ENCODE measurements at places on chromosomes 1 and 21. TPM values are rescaled to one million over a fixed set of nuclear protein-coding genes. Genes with fewer than 3 reads are reported as not detected.

DNA sequence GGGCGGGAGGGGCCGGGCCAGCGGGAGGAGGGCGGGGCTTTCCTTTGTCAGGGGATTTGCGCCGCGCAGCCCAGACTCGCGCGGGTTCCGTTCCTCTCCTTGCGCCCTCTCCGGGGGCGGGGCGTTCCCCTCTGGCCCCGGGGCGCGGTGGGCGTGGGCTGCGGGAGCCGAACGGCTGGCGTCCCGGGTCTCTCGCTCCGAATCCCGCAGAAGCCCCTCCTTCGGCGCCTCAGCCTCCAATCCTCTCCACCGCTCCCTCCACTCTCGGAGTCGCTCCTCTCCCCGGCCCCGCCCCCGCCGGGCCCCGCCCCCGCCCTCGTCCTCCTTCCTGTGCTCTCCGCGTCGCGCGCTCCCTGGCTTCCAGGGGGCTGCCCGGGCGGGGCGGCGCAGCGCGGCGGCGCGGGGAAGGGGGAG is 82.8 kb upstream of the BMP8A start:
- peak; percentile 98 for DNase-seq
- H3K36me3 ChIP-seq = no peaks in the 10 kb centered on the region
- H3K27ac ChIP-seq = peak overlapping the region; percentile 91
- no peaks in the 10 kb centered on the region for H3K27me3 ChIP-seq

The GUCA2B gene
- total RNA-seq = not detected

DNA sequence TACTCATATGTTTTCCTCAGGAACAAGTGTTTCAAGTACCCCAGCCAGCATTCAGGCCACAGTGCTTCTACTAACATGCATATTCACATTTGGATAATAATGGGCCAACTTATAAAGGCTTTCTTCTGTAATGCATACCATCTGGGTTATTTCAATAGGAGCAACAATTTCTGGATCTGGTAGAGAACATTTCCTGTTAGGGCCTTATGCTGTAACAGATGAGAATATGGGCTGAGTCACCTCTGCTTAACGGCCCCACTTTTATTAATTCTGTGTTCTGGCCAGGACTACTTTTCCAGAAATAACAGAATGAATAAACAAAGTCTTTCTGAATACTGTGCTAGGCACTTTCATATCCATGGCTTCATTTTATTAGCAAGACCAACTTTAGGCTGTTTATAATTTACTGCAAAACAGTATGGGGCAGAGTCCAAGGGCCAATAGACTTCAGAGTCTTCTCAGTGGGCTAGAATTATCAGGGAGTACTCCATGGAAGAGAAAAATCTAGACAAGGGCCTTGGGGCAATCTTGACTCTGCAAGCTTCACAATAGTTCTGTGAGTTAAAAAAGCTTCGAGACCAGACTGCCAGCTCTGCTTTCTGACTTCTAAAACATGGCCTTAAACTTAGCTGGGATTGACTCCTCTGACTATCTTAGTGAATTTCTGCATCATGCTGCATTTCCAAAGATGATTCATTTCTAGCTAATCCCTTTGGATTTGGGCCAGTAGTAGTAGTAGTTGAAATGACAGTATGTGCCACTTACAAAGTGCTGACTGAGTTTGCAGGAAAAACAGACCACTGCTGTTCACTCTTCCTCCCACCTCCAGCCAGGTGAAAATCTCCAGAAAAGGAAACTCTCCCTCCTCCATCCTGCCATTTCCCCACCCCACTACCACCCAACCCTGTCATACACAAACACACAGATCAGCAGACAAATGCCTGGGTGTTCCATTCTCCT is 8.2 kb upstream of the SSX2IP start:
- no peaks in the 10 kb centered on the region for H3K36me3 ChIP-seq
- H3K27me3 ChIP-seq = no peaks in the 10 kb centered on the region
- H3K4me3 ChIP-seq = no peak overlapping the region
- DNase-seq = no peak
- peaks cover 12% of the 10 kb centered on the region for H3K4me1 ChIP-seq

DNA sequence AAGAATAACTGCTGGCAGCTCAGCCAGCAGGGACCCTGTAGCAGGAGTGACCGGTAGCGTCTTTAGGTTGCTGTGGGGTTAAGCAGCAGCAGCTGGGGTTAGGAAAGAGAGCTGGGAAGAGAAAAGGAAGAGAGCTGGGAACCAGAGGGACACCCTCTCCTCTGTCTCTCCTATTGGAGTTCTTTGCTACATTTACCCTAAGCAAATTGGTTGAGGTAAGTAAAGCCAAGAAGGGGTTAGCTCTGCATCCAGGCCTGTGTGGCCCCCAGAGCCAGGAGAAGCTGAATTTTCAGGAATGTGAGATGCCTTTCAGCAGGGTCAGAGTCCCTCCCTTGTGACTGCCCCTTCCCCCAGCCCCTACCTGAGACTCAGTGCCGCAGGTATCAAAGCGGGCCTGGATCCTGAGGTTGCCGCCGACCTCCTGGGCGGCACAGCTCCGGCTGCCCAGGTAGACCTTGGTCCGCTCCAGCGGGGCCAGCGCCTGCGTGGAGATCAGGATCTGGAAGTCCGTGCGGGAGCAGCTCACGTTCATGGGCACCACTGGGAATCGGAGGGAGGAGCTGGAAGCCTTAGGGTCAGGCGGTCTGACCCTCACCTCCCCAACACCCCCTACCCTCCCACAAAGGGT is 16.4 kb downstream of the CDCP2 start:
- no peaks in the 10 kb centered on the region for H3K36me3 ChIP-seq
- no peak overlapping the region for H3K4me3 ChIP-seq
- no peak overlapping the region for H3K27ac ChIP-seq
- DNase-seq = no peak
- H3K4me1 ChIP-seq = no peaks in the 10 kb centered on the region
- no peaks in the 10 kb centered on the region for H3K27me3 ChIP-seq

DNA sequence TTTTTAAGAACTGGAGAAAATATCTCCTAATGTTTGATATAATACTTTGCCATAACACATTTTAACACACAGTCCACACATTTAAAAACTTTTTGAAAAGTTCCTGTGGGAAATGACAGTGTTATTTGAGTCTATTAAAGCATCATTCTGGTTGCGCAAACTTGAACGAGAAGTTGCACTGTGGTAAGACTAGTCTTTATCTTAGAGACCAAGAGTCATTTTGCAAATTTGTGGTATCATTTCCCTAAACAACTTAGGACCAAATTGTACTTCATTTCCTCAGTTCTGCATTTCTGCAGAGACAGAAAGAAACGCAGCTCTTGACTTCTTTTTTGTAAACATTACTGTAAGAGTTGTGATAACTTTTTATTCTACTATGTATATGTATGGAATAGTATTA is at the start of gene RGS18:
Gene RGS18 (plus strand): TSS at position 282 of the 400 bp plus-strand sequence. CDS start 176 bp downstream, outside the sequence.
- H3K4me1 ChIP-seq = no peaks in the 10 kb centered on the region
- H3K36me3 ChIP-seq = no peaks in the 10 kb centered on the region
- no peak for DNase-seq
- H3K27me3 ChIP-seq = no peaks in the 10 kb centered on the region

DNA sequence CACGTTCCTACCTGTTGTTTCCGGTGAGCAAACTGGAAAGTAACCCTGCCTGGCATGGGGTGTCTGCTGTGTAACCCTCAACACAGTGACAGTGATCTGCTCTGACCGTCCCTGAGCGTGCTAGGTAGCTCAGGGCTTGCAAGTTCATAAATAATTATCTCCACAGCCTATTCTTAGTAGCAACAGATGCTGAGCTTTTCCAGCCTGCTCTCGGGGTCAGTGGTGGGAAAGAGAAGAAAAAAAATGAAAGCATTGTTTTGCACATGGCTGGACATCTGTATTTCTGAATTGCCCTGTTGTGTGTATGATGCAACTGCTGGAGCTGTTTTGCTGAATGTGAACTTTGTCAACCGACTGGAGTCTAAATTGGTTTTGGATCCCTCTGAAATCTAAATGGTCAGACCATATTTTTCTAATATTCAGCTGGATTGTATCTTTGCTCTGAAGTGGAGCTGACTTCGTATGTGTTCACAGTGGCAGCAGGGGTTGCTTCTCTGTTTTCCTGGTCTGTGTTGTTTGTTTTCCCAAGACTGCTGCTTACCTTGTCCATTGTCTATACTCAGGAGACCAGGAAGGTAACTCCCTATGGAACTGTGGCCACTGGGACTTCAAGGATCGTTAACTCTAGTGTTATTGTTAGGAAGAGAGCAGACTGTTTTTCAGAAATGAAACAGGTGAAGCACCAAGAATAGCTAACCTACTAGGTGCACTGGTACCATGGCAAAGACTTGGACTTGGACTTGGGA is 27.0 kb downstream of the TGFB2 start:
- no peak overlapping the region for H3K4me3 ChIP-seq
- H3K27ac ChIP-seq = peak overlapping the region; percentile 76
- H3K36me3 ChIP-seq = peaks cover 32% of the 10 kb centered on the region
- H3K4me1 ChIP-seq = peaks cover 82% of the 10 kb centered on the region
- no peak for DNase-seq

DNA sequence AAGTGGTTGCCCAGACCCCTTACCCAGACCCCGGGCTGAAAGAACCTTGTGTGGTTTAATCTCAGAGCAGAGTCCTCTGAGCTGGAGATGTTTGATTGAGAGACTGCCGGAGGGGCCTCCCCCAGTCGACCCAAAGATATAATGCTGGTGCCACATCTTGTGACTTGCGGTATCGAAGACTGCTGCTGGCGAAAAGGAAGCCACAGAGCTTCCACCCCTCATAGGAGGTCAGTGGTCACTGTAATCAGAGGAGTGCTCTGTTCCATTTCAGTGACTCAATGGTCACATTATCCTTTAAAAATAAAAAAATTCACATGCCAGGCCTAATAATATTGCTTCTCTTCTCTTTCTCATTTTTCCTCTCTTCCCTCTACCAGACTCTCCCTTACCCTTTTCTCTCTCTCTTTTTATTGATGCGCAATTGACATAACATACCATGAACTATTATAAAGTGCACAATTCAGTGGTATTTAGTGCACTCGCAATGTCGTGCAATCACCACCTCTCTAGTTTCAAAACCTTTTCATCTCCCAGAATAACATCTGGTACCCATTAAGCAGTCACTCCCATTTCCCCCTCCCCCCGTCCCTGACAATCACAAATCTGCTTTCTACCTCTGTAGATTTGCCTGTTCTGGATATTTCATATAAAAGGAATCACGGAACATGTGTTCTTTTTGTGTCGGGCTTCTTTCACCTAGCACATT is 52.6 kb upstream of the LYST start:
- peaks cover 34% of the 10 kb centered on the region for H3K4me1 ChIP-seq
- no peaks in the 10 kb centered on the region for H3K36me3 ChIP-seq
- DNase-seq = no peak
- no peaks in the 10 kb centered on the region for H3K27me3 ChIP-seq

The SPRR2B gene
- total RNA-seq = not detected

All from cardiac muscle cell (in vitro differentiated cells and primary cell).